CD4-positive, CD25-positive, alpha-beta regulatory T cell (primary cell): ENCODE measurements at places on chromosomes 16 and 17. TPM values are rescaled to one million over a fixed set of nuclear protein-coding genes. Genes with fewer than 3 reads are reported as not detected.

- no peak for DNase-seq
Observed at GRCh38 chr17:17853811-17854447, 17.1 kb upstream of the SREBF1 start.

Gene MT4
- total RNA-seq: not detected

DNA sequence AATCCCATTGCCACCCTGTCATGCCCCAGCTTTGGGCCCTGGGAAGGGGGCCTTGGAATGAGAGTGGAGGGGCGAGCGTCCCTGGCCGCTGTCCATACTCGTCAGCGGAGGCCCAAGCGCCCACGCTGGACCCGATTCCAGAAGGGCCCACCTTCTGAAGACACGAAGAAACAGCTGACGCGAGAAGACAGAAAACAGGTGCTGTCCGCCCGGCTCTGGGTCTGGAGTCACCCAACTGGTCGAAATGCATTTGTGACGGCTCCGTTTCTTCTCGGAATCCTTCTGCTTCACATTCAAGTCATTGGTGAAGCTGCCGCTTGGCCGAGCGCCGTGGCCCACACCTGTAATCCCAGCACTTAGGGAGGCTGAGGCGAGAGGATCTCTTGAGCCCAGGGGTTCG, 52.9 kb upstream of the PVALEF start:
- no peak for DNase-seq

DNA sequence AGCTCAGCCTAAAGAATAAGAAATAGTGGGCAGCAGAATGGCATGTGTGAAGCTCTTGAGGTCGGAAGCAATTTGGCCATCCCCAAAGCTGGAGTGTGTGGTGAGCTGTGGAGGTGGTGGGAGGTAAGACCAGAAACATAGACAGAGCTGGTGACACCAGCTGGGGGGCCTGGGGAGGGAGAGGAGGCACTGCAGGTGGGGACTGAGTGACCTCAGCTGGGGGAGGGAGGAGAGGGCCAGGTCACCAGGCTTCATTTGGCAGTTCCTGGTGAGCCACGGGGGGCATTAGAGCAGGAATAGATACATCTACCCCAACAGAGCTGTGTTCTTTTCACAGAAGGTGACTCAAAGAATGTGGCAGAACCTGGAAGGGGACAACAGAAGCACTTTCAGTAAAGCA, 31.9 kb downstream of the WFDC1 start:
- no peak for DNase-seq

Gene SHISA9
- total RNA-seq: not detected
